Vagina (tissue), 2 donors: ENCODE measurements at places on chromosomes 4 and X.

GRCh38 chr4:29005838-29006237 lies 1714.3 kb upstream of the PCDH7 start:
- no peak for DNase-seq

DNA sequence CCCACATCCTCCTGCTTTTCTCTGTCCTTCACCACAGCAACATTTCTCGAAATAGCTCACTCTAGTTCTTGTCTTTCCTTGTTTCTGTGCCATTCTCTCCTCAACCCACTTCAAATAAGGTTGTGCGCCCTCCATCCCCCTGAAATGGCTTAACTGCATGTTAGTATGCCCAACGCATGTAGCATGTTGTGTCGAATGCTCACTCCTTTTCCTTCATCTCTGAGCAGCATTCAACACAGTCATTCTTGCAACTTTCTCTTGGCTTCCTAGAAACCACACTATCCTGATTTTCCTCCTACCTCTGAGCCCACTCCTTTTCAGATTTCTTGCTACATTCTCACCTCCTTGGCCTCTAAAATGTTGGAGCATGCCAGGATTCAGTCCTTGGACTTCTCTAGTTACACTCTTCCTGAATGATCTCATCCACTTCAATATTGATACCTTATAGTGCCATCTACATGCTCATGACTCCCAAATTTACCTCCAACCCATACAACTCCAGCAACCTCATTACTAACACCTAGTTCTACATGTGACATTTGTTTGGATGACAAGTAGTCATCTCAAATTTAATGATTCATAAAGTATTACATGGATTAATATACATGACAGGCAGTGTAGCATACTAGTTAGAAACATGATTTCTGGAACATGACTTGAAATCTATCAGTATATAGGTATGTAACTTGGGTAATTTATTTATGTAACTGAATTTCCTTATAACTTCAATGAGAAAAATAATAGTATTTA lies 22.3 kb downstream of the RBMX start:
- no peak for DNase-seq

DNA sequence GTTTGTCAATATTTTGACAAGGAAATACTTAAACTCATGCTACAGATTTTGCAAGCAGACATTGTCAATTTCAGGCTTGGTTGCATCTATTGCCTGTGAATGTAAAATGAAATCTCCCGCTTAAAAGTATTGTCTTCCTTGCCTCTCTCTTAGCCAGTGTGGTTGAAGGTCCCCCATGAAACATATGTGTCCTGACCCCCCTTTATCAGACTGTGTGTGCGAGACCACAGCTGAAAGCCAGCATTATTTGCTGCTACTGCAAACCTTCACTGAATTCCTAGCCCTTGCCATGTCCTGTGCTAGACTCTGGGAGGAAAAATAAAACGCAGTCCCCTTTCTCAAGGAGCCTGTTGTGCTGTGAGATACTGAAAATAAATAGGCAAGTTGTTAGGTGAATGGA lies 16.6 kb upstream of the CLNK start:
- no peak for DNase-seq

- no peak for DNase-seq
These were observed 324.7 kb downstream of the LDB2 start for GRCh38 chr4:16573739-16574138.

GRCh38 chrX:78545233-78545632 lies 113.9 kb downstream of the RTL3 start:
- DNase-seq, result no peak

DNA sequence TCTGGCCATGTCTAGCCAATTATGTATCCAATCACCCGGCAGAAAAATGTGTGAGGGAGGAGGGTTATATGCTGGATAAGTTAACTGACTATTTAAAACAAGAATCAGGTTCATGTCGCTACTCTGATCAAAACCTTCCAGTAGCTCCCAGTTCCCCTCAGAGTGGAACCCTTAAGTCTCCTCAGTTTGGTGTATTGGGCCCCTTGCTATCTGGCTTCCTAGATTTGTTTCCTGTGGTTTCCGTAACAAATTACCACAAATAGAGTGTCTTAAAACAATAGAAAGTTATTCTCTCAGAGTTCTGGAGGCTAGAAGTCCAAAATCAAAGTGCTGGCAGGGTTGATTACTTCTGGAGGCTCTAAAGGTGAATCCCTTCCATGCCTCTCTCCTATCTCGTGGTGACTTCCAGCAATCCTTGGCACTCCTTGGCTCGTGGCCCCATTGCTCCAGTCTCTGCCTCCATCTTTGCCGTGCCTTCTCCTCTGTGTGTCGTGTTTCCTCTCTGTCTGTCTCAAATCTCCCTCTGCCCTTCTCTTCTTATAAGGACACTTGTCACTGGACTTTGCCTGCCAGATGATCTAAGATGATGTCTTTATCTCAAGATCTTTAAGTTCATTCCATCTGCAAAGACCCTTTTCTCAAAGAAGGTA lies 10.5 kb upstream of the ENPP6 start:
- DNase-seq, result no peak

GRCh38 chr4:160100316-160100715 lies 997.4 kb downstream of the RAPGEF2 start:
- DNase-seq, result no peak

- DNase-seq, result no peak
These were observed 12.9 kb downstream of the CCDC22 start for GRCh38 chrX:49247916-49248811.

GRCh38 chr4:6404611-6405396 lies 67.6 kb downstream of the PPP2R2C start:
- no peak for DNase-seq

GRCh38 chrX:103197721-103198306 lies 17.1 kb upstream of the BEX4 start:
- DNase-seq, result no peak

GRCh38 chr4:153468587-153468986 lies 2.4 kb downstream of the TMEM131L start:
- DNase-seq, result no peak

DNA sequence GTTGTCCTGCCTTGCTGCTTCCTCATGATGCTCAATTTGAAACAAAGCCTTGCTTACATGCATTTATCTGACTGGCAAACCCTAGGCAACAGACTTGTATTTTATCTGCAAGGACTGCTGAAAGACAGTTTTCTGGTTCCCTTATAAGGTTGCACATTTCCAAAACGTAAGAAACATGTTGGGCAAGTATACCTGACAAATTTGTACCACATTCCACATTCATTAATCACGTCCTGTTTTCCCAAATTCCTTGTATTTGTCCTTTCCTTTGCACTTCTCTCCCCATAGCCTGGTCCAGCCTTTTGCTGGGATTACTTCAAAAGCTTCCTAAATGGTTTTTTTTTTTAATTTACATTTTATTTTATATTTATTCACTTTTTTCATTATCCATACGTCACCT lies 310.1 kb downstream of the PPP3CA start:
- DNase-seq, result no peak

DNA sequence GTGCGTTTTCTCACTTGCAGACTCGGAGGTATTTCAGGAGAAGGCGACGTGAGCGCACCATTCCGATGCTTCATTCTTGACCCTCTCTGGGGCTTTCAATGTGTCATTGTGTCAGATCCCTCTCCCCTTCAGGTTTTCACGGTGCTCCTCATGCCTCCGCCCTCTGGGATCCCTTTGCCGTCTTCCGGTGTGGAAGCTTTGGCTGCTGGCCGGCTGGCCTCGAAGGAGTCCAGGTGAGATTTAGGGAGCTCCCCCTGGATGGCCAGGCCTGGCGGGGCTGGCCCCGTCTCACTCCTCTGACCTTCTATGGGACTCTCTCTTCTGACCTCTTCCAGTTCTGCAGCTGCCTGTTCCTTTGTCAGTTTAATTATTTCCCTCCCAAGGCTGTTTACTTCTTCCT lies 12.9 kb downstream of the SOD3 start:
- peak; percentile 94 for DNase-seq

DNA sequence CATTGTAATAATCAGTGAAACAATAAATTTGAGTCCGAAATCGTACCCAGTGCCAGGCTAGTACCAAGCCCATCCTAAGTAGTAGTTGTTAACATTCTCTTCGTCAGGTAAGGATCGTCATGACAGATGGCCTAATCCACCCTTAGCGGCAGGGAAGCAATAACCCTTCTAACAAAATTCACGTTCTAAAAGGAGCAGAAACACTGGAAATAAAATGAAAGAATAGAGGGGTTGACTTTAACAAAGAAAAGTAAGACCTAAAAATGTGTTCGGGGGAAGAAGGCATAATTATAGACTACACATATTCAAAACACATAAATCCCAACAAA lies 142.7 kb downstream of the CPEB2 start:
- no peak for DNase-seq

- DNase-seq, result no peak
These were observed 66.0 kb upstream of the C4orf54 start for GRCh38 chr4:99723612-99724011.
